Right renal cortex interstitium (tissue), 3 donors: ENCODE measurements at places on chromosomes 11 and 22. TPM values are rescaled to one million over a fixed set of nuclear protein-coding genes. Genes with fewer than 3 reads are reported as not detected.

DNA sequence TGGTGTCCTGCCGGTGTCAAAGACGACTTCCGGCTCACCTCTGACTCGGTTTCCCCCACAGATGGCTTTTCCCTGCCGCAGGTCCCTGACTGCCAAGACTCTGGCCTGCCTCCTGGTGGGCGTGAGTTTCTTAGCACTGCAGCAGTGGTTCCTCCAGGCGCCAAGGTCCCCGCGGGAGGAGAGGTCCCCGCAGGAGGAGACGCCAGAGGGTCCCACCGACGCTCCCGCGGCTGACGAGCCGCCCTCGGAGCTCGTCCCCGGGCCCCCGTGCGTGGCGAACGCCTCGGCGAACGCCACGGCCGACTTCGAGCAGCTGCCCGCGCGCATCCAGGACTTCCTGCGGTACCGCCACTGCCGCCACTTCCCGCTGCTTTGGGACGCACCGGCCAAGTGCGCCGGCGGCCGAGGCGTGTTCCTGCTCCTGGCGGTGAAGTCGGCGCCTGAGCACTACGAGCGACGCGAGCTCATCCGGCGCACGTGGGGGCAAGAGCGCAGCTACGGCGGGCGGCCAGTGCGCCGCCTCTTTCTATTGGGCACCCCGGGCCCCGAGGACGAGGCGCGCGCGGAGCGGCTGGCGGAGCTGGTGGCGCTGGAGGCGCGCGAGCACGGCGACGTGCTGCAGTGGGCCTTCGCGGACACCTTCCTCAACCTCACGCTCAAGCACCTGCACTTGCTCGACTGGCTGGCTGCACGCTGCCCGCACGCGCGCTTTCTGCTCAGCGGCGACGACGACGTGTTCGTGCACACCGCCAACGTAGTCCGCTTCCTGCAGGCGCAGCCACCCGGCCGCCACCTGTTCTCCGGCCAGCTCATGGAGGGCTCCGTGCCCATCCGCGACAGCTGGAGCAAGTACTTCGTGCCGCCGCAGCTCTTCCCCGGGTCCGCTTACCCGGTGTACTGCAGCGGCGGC lies 5.5 kb downstream of the B3GNT6 start:
- no peak for DNase-seq

DNA sequence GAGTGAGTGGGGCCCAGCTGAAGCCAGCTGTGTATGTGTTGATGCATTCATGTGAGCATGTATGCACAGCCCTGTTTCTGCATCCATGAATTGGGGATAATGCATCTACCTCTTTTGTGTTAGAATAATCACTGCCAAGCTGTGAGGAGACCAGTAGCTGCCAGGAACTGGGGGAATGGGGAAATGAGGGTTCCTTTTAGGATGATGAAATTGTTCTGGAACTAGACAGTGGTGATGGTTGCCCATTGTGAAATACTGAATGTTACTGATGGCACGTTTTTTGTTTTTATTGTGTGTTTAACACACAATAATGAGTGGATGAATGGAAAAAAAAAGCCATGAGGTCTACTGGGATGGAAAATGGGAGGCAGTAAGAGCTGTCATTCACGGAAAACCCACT lies 45.3 kb upstream of the WNT11 start:
- no peak for DNase-seq

DNA sequence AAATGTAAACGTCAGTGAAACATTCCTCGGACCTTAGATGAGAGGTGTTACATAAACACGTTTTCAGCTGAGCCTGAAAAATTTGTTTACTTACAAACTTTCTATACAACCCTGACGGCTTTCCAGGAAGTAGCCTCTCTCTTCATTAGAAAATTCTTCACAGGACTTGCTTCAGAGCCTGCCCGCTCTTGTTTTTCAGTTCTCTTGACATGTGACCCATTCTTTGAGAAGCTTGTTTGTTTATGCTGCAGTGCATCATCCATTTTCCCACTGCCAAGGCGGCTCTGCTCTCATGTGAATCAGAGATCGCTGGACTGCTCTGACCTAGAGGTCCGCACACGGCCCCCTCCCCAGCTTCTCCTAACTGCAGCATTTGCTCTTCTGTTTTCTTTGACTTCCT lies 47.9 kb upstream of the ARHGAP42 start:
- no peak for DNase-seq

DNA sequence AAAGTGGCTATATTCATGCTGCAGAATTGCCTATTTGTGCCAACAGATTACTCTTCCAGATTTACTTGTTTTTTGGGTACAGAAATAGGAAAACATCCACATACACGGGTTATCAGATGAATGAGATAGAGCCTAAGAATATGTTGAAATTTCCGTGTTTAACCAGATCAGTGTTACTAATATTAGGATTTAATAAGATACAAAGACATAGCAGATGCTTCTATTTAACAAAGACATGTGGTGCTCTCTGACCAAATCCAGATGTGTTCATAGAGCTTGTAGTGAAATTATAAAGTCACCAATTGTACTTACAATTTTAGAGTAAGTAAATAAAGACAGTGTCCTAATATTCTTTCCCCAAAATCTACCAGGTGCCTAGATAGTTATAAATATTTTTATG lies 208.0 kb downstream of the CASP12 start:
- DNase-seq, result no peak

DNA sequence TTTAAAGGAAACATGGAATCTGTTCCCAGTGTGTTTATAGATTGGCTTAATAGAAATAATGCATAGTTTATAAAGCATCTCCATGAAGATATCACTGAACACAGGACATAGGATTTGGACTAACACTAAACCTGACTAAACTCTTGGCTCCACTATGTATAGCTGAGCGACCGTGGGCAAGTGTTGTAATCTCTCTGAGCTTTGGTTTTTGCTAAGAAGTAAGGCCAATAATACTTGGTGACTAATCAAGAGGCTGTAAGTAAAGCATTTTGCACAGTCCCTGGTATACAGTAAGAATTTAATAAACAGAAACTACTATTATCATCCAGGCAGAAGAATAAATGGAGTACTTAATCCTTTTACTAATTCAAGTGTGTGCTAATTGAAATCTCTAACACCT lies 125.5 kb upstream of the MTMR2 start:
- no peak for DNase-seq

DNA sequence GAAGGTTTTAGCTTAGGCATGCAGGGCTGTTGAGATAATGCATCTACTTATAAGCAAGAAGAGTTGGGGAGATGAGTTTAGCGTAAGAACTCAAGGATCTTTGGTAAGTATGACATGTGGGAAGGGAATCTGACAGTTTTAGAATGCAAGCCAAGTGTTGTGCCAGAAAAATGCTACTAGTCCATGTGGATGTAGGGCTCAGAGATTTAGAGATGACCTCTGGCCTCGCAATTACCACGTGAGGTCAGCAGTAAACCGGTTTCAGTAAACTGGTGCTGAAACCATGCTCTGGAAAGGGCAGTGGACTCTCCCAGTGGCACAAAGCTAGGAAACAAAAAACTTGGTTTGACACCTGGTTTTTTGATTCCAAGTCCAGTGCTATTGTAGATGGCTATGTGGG lies 18.9 kb downstream of the MRPL16 start:
- no peak for DNase-seq

GRCh38 chr11:8642196-8642841 lies 40.1 kb downstream of the TRIM66 start:
- DNase-seq, result peak; percentile 27

DNA sequence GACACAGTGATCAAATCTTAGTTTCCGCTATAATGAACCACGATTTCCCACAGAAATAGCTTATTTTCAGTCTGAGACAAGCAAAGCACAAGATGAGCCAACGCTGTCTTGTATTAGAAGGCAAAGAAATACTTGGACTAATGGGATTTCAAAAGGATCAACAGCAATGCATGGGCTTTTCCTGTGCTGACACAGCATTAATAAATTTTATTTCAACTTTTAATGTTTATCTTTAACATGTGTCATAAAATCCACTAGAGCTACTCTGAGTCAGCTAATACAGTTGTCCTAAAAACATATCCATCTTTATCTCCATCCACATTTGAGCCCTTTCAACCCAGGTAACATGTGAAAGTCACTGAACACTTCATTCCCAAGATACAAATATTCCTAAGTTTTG lies 15.5 kb upstream of the SLC25A17 start:
- DNase-seq, result no peak

DNA sequence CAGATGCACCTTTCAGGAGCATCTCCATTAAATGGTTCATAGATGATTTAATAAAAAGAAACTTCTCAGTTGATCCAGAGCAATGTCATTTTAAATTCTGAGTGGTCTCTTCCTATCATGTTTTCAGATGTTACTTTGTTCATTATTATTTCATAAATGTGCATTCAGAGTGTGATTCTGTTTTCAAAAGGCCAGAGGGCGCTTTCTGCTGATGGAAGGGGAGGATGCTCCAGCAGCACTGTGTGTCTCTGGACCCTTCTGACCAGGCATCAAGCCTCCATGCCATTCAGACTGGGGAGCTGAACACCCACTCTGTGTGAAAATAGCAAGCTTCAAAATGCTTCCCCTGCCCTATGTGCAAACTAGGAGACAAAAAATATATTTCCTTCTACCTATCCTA lies 23.9 kb upstream of the CRTAM start:
- DNase-seq, result no peak

- no peak for DNase-seq
Observed at GRCh38 chr11:34239465-34240149, 118.2 kb downstream of the ABTB2 start.

GRCh38 chr11:64086258-64087123 lies 50.8 kb downstream of the FLRT1 start:
- DNase-seq, result no peak

DNA sequence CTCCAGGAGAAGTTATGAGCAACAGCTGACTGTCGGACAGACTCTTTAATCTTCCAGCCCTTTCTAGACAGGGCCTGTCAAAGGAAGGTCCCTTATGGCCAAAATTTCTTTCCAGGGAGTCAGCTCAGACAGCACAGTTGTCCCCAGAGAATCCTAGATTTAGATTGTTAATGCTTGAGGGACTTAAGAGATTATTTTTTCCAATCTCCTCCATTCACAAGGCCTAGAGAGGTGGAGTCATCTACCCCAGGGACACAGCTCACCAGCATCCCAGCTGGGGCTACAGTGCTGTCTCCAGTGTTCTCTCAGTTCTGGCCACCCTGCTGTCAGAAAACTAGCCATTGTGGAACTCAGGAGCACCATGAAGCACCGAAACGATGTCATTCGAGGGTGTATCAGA lies 7.8 kb downstream of the DSCAML1 start:
- DNase-seq, result no peak

GRCh38 chr22:50530877-50531545 lies 1.2 kb upstream of the TYMP start:
- DNase-seq, result no peak

GRCh38 chr11:34333787-34334186 lies 24.0 kb downstream of the ABTB2 start:
- DNase-seq, result no peak

DNA sequence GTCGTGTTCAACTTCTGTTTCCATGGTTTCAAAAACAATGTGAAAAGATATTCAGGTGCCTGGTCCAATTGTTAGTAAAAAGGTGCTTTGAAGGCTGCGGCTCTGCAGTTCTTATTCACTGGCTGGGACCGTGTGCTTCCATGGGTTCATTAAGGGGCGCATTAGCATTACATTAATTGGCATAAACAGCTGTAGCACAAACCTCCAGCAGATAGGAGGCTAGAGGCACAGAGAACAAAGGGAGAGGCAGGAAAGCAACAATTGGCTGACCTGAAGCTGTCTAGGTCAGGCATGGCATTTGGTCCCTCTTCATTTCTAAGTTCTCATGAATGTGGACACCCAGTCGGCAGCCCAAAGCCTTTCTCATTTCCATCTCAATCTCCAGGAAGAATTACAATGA lies 16.6 kb downstream of the PAK1 start:
- no peak for DNase-seq

DNA sequence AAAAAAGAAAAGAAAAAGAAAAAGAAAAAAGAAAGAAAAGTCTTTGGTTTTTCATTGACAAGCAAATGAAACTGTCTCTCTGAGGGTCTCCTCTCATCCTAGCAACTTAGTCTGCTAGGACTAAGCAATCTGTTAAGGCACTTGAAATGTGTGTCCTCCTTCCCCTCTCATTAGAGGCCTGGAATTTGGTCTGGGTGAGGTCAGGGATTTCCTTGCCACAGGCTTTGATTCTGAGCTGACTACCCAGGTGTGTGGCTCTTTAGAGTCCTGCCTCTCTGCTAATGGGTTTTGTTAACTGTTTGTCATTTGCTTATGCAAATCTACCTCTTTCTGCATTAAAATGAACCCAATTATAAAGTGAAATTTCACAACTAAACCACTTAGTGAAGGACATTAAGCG lies 18.3 kb upstream of the PKNOX2 start:
- DNase-seq, result no peak

DNA sequence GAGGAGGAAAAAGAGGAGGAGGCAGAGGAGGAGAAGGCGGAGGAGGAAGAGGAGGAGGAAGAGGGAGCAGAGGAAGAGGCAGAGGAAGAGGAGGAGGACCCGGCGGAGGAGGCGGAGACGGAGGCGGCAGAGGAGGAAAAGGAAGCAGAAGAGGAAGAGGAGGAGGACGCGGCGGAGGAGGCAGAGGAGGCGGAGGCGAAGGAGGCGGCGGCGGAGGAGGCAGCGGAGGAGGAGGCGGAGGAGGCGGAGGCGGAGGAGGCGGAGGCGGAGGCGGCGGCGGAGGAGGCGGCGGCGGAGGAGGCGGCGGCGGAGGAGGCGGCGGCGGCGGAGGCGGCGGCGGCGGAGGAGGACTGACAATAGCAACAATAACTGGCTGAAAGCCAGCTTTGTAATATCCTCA lies 616.6 kb downstream of the TBC1D22A start:
- no peak for DNase-seq

- no peak for DNase-seq
Observed at GRCh38 chr11:68081691-68082090, 39.5 kb downstream of the CHKA start.

GRCh38 chr22:40203572-40203971 lies 25.8 kb downstream of the TNRC6B start:
- no peak for DNase-seq

DNA sequence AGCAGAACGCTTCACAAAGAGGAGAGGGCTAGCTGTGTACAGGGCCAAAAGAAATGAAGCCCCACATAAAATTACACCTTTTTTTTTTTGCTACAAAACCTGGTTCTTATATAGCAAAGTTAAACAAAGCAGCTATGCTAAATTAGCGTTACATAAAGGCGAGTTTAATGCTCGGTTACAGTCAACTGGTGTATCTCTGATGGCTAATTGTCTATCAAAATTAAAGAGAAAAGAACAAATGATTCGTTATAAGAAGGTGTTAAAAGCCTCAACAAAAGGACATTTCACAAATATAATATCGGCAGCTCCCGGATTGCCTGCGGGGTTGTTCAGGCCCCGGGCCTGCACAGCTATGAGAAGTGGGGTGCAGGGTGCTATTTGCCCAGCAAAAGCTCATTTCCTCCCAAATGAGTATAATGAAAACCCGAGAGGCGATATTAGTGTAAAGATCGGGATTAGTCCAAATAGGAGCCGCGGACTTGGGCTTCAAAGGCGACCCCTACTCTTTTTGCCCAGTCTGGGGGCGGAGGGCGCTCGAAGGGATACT lies 13.3 kb upstream of the PAX6 start:
- no peak for DNase-seq

USH1C gene
- polyA plus RNA-seq, result 54.8 TPM

BARX2 gene
- 0.72 TPM for polyA plus RNA-seq

OR5P2 gene
- polyA plus RNA-seq, result not detected

ALDH3B2 gene
- 2.0 TPM for polyA plus RNA-seq

CNIH2 gene
- 3.3 TPM for polyA plus RNA-seq

APOBEC3F gene
- 8.1 TPM for polyA plus RNA-seq

IGSF9B gene
- polyA plus RNA-seq, result 4.8 TPM

CFAP300 gene
- 6.1 TPM for polyA plus RNA-seq

TESMIN gene
- 18.1 TPM for polyA plus RNA-seq

SLC5A4 gene
- 1.0 TPM for polyA plus RNA-seq

LUZP2 gene
- 0.78 TPM for polyA plus RNA-seq

MS4A3 gene
- polyA plus RNA-seq, result 0.83 TPM
